Mucosa of descending colon (tissue), 3 donors: ENCODE measurements at places on chromosomes 12 and 14.
A peak's percentile ranks its signal among the peaks of the same experiment; 100 is the strongest.

DNA sequence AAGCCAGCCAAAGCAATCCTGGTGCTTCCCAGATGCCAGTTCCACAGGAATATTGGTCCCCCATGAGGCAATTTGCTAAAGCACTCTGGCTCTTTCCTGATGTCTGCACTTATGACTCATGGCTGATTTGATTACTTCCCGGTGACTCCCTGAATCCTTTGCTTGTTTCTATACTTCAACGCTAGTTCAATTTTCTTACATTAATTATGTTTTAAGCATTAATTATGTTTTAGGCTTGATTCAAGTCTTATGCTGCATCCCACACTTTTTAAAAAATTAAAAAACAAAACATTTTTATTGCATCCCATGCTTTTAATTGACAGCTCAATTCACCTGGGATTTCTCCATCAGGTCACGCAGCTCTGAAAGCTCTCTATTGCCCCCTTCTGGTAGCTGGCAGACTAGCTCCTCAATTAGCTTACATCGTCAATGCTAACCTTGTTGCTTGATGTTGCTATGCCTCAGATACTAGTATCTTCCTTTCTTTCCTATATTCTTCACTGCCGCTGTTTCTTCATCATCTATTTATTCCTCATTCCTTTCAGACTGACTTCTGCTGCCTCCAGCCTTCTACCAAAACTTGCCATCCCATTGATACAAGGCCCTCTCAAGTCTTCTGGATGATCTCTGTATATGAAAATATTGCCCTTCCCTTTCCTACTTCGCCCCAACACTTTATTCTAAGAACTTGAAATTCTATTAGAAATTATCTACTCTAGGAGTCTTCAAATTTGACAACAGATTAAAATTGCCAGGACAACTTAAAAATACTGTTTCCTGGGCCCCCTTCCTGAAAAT is 32.0 kb downstream of the TSHR start:
- DNase-seq = peak; percentile 30

GRCh38 chr14:35395283-35395682 is 9.3 kb downstream of the NFKBIA start:
- no peak for DNase-seq

- DNase-seq = peak; percentile 30
Measured at GRCh38 chr12:32115404-32116104, 8.9 kb downstream of the BICD1 start.

GRCh38 chr12:110698171-110698902 is 9.4 kb upstream of the HVCN1 start:
- DNase-seq = peak; percentile 76

- DNase-seq = no peak
Measured at GRCh38 chr12:12467264-12467663, 95.4 kb downstream of the DUSP16 start.

DNA sequence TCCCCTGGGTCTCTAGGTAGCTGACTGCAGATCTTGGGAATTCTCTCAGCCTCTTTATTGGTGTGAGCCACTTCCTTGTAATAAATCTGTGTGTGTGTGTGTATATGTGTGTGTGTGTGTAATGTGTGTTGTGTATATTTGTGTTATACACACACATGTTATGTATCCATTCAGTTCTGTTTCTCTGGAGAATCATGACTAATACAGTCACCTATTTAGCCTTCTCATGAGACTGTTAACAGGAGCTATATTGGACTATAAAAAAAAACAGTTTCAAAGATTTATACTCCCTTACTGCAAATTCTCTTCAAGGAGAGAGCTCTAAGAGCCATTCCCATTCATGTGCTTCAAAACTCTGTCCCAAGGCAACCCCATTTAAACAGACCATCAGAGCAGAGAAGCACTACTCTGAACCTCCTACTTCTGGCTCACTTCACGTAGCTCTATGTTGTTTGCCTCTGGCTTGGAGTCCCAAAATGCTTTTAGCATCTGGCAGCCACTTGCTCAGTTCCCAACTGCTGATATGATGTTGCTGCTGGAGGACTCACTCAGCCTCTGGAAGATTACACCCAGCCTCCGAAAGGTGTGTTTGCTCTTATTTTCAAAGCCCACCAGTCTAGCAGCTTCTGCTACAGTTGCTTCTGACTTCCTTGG is 48.7 kb upstream of the KITLG start:
- DNase-seq = peak; percentile 18

DNA sequence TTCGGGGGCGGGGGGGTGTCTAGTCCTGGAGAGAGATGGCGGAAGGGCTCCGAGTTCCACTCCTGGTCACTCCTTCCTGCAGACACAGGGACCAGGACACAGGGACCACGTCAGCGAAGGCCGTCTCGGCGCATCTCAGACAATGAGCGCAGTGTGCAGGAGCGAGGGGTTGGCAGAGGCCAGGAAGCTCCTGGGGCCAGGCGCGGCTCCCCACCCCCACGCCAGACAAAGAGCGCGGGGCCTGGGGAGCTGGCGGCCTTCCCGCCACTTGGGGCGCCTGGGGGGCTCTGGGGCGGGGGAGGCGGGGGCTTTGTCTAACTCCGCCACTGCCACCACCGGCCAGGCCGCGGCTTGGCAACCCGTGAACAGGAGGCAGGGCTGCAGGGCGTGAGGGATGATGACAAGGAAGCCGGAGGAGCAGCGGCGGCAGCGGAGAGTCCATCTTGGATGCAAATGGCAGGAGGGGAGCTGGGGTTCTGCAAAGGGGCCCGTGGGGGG is 2.2 kb downstream of the CDK2AP1 start:
- DNase-seq = peak; percentile 83

DNA sequence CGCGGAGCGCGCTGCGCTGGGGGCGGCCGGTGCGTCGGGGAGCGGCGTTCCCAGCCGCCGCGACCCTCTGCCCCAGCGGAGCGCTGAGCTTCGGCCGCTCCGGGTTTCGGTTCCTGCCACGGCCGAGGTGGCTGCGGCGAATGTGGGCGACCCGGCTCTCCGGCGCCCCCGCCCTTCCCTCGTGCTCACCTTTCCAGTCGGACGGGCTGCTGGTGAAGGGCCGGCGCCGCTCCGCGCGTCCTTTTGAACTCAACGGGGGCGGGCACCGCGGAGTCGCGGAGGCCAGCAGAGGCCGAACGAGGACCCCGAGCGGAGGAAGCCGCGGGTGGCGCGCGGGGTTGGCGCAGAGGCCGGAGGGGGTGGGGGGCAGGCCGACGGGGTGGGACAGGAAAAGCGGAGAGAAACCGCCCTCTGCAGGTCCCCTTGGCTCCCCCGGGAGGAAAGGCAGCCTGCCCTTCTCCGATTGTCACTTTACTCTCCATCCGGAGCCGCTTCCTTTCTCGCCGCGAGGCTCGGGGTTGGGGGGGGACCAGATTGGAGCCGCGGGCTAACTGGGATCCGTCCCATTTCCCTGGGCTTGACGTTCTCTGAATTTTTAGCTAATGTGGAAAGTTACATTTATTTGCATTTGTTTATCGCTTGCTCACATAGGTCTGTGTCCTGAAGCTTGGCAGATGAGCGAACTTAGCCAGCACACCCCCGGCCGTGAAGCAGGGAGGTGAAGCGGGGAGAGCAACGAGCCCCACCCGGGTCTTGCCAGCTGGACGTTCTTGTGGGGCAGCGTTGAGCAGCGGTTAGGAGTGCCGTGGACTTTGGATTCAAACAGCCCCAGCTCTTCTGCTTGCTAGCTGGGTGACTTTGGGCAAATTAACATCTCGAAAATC is at the start of gene SMAGP:
Gene SMAGP, minus strand, starts transcription at position 349 of the 884 bp plus-strand sequence. CDS start 1,137 bp downstream, outside the sequence.
- peak; percentile 90 for DNase-seq

- no peak for DNase-seq
Measured at GRCh38 chr12:75656648-75657047, 145.2 kb upstream of the KRR1 start.

GRCh38 chr12:118618695-118619094 is 242.3 kb downstream of the SUDS3 start:
- no peak for DNase-seq

GRCh38 chr14:103732868-103733620 is 17.4 kb downstream of the ZFYVE21 start:
- DNase-seq = no peak

DNA sequence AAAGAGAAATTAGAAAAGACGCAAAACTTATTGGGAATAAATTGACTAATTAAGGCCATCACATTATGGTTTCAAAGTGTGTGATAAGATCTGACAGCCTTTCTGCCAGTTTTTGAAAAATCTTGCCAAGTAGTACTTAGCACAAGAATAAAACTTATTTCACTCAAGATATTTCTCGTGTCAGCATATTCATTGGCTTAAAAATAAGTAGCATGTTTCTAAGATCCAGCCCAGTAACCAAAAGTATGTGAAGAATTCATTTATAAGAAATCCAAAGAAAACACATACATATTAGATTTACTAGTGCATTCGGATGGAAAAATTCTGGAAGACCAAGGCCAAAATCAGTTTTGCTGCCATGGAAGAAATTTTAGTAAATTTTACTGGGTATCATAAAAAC is 1135.0 kb downstream of the GALC start:
- no peak for DNase-seq

DNA sequence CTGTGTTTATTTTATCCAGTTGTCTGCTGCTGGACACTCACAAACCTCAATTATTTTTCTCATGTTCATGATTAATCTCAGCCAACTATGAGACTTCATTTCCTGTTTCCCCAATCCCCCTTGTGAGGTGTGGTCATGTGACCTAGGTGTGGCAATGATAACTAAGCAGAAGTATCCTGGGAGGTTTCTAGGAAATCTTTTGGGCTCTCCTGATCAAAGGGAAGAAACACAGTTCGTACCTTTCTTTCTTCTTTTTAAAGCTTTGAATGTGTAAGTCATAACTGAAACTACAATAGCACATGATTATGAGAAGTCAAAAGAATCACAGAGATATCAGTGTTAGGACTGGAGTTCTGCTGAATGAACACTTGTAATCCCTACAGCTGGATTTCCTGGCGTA is 34.4 kb upstream of the MANSC4 start:
- no peak for DNase-seq

GRCh38 chr14:50792634-50793068 is 38.3 kb downstream of the NIN start:
- no peak for DNase-seq

- no peak for DNase-seq
Measured at GRCh38 chr14:33792009-33792719, 158.7 kb downstream of the EGLN3 start.

GRCh38 chr12:793037-793436 is 40.7 kb downstream of the WNK1 start:
- no peak for DNase-seq

GRCh38 chr12:55073043-55074022 is 52.9 kb upstream of the OR9K2 start:
- peak; percentile 81 for DNase-seq

DNA sequence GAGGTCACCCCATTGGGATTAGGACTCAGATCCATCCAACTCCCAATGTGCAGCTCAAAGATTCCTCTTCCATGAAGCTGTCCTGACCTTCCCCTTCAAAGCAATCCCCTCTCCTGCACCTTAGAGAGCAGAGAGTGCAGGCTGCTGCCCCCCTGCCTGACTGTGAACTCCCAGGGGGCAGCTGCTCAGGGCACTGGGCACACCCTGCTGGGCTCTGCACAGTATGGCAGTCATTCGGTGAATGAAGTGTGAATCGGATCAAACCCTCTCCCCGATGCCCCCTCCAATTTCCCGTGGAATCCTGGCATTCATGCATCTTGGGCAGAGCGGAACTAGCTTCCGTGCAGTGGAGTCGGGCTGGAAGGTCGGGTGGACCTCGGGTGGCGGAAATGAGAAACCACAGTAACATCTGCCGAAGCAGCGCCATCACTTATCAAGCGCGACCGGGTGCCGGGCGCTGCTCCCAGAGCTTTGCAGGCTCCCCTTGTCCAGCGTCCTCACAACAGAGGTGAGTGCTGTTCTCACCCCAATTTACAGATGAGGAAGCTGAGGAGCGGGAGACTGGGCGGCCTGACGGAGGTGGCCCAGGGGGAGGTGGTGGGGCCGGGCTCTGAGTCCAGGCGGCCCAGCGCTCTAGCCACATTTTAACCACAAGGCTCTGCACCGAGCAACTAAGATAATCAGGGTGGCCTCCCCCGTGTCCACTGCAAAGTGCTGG is 14.7 kb downstream of the GALNT9 start:
- DNase-seq = no peak

- no peak for DNase-seq
Measured at GRCh38 chr14:92897922-92898565, 24.9 kb upstream of the CHGA start.
